Fibroblast of skin of right quadriceps (primary cell): ENCODE measurements at places on chromosomes 16 and 17.

DNA sequence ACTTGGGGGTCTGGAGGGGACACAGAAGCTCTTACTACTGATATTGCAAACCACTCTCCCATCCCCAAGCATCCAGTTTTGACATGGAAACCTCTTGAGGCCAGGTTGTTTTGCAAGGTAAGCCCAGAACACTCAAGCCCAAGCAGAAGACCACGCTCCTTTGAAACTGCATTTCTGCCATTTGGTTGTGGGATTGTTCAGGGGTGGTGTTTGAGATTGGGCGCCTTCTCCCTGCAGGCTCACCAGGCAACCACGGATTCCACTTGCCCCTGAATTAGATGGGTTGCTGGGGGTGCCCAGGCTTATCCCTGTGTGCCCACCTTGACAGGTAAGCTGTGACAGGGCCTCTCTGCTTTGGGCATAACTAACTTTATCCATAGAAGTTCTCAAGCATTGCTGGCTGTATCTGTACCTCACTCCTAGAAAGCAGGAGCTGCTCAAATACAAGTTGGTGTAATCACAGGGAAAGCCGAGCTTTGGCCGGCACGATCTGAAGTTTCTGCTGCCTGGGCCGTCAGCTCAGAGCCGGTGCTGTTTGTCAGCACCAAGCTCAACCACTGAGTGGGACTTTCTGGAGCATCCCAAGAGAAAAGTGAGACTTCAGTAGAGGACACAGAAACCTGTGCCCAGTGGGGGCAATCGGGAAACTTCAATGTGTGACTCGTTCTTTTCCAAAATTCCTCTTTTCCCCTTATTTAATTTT lies 93.6 kb downstream of the CYLD start:
- no peak for DNase-seq

- DNase-seq = no peak
Observed at GRCh38 chr16:81779536-81780320, 637 bp downstream of the PLCG2 start.

DNA sequence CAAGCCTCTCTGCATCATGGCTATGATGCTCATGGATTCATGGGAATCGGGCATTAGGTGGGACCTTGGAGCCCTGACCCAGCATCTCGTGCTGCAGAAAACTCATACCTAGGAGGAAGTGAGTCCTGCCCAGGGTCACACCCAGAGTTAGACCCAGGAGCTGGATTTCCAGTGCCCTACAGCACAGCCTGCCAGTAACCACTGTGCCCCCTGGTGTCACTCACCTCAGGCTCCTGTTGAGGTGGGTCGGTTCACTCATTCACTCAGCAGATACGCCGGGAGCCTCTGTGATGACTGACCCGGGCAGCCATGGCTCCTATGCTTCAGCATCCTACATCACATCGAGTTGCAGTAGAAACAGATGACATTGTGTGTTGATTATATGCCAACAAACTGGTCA lies 143.4 kb downstream of the MSI2 start:
- DNase-seq = no peak

DNA sequence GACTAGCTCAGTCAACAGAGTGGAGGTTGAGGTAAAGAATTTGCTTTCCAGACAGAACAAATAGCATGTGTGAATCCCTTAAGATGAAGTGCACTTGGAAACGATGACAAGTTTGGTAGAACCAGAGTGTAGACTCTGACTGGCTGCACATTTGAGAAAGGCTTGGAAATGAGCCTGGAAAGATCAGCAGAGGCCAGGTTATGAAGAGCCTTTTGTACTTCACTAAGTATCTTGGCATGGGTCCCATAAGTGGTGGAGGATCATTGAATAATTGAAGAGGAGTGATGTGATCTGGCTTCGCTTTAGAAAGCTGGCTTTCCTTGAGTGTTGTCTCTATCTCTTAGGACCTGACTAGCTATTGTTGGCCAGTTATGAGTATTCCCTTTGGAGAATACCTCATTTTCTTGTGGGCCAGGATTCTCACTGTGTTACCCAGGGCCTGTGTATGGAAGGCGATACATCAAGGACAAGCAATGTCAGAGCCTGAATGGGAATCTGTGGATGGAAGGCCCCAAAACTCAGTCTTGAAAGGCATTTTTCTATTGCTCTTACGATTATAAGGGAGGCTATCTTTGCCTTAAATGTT lies 329.8 kb downstream of the UTP18 start:
- DNase-seq = no peak

GRCh38 chr17:9142772-9143494 lies 121.6 kb downstream of the NTN1 start:
- DNase-seq = no peak

DNA sequence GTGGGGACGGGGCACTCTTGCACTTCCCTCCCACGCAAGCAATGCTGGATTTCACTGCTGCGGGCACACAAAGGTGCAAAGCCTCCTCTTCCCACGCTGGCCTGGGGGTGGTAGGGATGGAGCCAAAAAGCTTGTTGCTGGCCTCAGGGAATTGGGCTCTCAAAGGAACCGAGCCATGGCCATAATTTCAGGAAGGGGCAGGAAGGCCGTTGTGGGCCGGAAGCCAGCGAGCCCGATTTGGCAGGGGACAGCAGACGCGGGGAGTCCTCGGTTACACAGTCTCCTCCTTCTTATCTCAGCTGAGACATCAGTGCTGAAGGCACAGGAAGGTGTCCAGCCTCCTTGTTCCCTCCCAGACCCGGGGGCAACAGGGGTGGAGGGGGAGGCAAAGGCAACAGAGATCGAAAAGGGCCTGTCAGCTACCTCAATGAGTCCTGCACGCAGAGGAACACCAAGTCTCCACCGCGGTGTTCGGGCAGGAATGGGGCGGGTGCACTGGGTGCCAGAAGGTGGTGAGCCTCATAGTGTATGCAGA lies 59.5 kb downstream of the SLFN11 start:
- no peak for DNase-seq

- peak; percentile 60 for DNase-seq
Observed at GRCh38 chr17:12624211-12624610, 41.5 kb upstream of the MYOCD start.

DNA sequence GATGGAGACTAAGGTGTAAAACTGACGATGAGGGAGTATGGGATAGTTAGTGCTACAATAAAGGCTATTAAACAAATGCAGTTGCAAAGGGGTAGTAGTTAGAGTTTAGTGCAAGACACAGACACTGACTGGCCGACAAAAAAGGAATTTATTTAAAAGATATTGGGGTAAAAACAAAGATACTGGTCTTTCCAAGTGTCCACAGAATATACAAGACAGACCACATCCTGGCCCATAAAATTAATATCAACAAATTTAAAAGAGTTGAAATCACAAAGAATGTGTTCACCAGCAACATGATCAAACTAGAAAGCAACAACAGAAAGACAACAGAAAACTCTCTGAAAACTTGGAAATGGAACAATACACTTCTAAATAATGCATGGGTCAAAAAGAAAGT lies 54.7 kb downstream of the CFDP1 start:
- no peak for DNase-seq

GRCh38 chr17:15884731-15885130 lies 60.2 kb upstream of the ADORA2B start:
- DNase-seq = peak; percentile 64

GRCh38 chr17:53137869-53138268 lies 684.9 kb upstream of the KIF2B start:
- no peak for DNase-seq

GRCh38 chr16:74666010-74666421 lies 661 bp downstream of the RFWD3 start:
- DNase-seq = no peak

DNA sequence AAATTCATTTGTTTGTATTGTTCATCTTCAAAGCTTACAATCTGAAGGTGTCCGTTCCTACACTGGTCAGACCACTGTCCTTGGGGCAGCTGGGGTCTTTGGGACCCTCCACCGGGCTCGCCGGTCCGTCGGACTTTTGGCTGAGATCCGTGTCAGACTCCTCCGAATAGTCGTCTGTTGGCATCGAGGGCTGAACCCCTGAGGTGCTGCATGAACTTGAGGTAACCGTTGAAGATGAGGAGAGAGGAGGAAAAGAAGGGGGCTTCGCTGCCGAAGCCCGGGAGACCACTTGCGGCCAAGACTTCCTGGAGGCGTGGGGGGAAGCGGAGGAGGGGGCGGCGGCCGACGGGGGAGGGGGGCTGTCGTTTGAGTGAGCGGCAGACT lies 260.8 kb downstream of the ZFHX3 start:
- no peak for DNase-seq

DNA sequence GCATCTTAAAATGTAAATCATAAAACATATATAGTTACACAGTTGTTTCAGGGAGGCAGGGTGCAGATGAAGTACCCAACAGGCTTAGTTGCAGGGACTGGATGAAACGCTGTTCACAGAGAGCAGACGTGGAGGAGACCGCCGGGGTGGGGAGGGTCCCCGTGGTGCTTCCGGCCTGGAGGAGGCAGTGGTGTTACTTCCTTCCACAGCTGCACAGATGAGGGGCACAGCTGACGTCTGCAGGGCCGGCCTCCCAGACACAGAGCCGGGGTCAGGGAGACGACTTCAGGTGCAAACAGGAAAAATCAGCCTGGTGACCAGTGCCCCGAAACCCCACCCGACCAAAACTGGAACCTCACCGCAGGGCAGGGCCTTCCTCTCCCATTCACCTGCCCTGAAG lies 17.1 kb downstream of the SPIRE2 start:
- DNase-seq = no peak

- no peak for DNase-seq
Observed at GRCh38 chr16:50944033-50944432, 202.1 kb downstream of the CYLD start.

DNA sequence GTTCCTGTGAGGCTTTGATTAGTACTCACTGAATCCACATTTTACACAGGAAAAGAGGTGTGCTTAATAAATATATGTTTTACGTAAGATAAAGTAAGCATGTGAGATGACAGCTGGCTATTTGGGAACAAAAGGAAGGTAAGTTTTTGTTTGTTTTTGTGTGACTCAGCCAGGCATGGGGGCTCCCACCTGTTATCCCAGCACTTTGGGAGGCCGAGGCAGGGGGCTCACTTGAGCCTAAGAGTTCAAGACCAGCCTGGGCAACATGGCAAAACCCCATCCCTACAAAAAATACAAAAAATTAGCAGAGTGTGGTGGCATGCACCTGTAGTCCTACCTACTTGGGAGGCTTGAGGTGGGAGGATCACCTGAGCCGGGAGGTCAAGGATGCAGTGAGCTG lies 17.9 kb downstream of the GPR142 start:
- DNase-seq = no peak

DNA sequence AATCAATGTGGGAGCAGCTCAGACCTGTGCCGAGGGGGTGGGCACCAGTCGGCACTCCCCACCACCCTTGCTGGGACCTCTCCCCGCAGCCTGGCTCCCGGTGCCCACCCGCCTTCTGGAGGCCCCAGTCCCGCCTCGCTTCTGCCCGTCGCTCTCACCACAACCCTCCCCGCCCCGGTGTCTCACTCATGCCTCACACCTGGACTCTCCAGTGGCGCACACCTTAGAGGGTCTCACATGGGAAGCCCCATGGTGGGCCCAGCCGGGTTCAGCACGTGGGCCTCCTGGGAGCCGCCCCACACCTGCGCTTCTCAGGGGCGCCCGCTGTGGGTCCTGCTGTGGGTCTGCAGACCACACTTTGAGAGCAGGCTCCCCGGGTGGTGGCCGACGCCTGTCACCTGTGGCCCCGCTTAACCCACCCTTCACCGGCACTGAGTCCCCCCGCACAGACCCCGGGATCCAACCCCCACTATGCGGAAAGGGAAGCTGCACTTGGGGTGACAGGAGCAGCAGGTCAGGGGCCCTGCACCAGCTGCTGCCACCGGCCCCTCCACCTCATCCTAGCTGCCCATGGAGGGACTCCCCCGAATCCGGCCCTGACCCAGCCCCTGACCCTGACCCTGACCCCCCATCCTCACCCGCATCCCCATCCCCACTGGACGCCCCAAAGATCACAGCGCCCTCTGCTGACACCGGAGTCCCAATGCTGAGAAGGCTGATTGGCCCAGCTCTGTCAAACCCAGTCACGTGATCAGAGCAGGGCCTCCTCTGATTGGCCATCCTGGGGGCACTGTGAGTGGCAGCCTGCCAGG lies 27.4 kb upstream of the SLC38A10 start:
- DNase-seq = peak; percentile 29

DNA sequence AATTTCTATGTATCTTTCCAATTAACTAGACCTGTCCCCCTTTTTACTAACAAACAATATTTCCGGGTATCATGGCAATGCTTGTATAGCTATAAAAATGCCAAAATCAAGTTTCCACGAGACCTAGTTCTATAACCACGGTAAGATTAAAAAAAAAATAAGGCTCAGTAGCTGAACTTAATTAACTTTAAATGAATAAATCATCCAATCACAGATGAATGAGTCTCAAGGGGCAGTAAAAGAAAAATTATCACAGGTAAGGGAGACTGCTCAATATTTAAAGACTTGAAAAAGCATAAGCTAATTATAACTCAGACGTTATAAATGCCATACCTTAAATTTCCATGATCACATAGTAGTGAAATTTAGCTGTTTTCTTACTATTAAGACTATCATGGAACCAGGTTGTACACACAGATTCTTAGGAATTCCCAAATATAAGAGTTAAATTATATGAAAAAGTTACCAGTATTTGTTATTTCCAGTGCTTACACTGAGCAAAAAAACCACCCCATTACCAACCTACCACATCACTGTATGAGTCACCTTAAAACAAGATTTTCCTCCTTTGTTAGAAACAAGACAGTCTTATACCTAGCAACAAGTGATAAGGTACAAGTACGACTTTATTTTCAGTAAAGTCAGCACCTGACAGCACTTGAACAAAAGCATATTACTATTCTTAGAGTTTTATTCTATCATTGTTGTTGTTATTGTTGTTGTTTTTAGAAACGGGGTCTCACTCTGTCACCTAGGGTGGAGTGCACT lies 20.6 kb downstream of the SSH2 start:
- no peak for DNase-seq

DNA sequence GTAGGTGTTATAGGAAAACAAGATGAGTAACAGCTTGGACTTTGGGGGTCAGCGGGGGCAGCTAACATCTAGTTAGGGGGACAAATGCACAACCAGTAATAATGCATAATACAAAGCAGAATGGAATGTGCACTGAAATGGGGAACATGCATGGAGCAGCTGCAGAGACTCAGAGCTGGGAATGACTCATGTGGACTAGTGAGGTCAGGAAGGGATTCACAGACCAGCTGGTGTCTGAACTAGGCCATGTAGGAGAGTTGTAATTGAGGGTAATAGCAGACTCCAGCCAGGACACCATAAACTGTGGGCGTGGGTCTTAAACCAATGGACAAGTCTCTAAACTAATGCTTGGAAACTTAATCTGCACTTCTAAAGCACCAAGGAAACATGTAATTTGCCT lies 176.8 kb upstream of the ASIC2 start:
- peak; percentile 77 for DNase-seq

- DNase-seq = peak; percentile 76
Observed at GRCh38 chr17:45719335-45720071, 64.6 kb upstream of the CRHR1 start.
